ENCODE measurements at places on chromosomes 5 and 9.

DNA sequence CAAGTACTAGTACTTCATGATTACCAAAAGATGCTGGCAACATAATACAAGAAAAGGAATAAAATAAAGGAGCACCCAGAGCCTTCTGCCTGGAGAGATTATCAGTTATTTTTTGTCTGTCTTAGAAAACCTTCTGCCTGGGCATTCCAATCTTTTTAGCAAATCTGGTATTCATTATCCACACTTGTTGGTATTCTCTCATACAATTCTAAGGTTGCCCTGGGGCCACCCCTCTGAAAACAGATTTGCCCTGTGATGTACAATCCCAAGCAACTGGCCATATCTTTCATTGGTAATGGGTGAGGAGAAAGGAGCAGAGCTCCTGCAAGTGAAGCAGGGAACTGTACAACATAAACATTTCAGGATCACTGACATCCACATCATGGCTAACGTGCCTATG lies 47.8 kb downstream of the WDR41 start:
- no peak for DNase-seq

DNA sequence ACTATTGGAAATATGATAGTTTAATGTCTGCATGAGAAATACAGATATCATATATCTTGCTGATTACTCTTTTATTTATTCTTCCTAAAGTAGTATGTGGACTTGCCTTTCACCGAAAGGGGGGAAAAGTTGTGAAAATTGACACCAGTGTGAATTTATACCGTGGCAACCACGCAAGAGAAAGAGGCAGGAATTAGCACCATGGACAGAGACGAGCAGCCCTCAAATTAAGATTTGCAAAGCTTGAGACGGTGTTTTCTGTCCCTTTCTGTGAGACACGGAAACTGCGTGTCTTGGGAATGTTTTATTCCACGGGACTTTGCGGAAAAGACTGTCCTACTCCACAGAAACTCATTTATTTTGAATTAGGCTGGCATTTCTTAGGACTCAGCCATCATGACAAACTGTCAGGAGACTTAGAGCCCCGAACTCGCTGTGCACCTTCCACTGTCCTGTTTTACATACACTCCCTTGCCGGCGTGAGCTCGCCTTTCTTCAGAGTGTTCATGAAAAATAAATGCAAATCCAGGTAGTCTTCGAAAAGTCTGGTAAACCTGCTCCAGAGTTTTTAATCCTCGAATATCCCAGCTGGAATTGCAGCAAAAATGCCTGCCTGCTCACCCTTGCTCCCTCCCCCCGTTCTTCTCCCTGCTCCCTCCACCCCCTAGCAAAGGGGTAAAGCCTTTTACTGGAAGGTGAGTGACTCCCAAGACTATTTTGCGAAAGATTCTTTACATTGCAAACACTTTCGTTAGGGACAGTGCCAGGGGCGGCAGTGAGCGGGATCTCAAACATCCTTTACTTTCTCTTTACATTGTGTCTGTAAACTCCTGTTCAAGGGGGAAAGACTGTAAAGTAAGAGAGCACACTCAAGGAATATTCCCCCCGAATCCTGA lies 3.8 kb upstream of the ELAVL2 start:
- no peak for DNase-seq

- no peak for DNase-seq
These were observed 136.5 kb upstream of the PITX1 start for GRCh38 chr5:135170500-135170899.

DNA sequence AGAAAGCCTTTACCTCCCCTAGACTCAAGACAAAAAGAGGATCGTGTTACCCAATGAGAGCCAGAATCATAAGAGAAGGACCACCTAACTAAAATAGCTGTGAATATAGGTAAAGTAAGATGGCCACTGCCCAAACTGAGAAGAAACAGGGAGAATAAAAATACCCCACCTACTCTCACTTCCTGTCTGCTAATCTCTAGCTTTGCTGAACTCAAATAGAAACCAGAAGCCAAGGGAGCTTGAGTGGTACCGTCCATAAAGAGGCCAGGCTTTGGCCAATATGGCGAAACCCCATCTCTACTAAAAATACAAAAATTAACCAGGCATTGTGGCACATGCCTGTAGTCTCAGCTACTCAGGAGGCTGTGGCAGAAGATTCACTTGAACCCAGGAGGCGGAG lies 123.0 kb upstream of the FST start:
- no peak for DNase-seq

- no peak for DNase-seq
These were observed 7.9 kb downstream of the DMRT1 start for GRCh38 chr9:849431-849830.

GRCh38 chr5:38678076-38678475 lies 121.6 kb upstream of the LIFR start:
- DNase-seq, result no peak

GRCh38 chr9:21559402-21560280 lies 77.5 kb upstream of the IFNE start:
- DNase-seq, result no peak

DNA sequence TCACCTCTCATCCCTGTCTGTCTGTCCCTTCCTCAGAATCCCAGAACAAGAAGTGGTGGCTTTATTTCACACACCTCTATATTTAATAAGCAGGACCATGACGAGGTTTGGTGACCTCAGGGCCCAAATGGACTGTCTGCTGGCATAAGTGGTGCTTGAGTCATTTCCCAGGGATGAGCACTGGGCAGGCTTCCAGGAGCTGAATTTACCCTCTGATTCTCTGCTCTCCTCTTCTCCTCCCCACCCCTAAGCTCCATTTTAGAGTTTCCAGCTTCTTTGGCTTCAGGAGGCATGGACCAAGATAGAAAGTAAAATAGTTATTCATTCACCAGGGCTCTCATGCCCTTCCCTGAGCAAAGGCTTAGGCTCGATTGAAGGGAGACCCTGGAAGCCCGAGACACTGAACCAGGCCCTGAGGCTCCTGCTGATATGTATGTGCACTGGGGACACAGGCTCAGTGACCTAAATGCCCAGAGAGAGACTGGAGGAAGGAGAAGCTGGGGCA lies 69.1 kb downstream of the PPARGC1B start:
- DNase-seq, result peak; percentile 59

GRCh38 chr9:87336914-87337333 lies 160.7 kb upstream of the DAPK1 start:
- no peak for DNase-seq

GRCh38 chr9:121268851-121269641 lies 1.1 kb downstream of the GSN start:
- no peak for DNase-seq

- no peak for DNase-seq
These were observed 24.0 kb downstream of the TUT7 start for GRCh38 chr9:86330186-86330585.

GRCh38 chr9:135359764-135360163 lies 119.8 kb upstream of the PPP1R26 start:
- no peak for DNase-seq

DNA sequence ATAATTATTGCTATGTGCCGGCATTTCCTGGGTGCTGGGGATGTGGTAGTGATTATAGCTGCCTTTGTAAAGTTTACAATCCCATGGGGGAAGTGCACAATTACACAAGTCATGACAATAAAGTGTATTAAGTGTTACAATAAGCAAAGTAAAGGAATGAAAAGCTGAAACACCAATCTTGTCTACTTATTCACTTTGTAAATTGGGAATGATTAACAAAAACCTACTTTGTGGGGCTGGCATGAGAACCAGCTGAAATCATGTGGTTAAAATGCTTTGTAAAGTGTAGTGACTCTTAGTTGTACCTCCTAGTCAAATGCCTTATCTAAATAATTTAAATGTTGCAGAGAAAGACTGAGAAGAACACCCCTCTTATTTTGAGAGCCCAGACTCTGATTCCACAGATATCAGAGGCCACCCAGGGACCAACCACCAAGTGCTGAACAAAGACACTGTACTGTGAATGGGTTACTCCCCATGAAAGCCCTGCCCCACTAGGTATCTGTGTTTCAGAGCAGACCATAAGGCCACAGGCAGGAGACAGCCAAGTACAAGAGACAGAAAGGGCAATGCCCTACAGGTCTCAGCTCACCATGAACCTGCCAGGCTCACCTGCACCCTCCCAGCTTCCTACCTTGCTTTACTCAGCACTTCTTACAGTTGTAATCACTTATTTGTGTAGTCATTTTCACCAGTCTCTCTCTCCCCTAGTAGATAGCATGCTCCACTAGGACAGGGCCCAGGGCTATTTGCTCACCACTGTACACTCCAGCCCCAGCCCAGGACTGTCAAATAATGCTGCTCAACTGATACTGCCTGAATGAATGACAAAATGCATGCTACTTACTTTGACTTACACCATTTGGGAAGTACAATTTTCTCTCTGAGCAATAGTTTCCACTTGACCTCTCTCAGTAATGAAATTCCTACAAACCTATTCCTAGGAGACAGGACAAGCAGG lies 101.6 kb upstream of the APC start:
- DNase-seq, result no peak

DNA sequence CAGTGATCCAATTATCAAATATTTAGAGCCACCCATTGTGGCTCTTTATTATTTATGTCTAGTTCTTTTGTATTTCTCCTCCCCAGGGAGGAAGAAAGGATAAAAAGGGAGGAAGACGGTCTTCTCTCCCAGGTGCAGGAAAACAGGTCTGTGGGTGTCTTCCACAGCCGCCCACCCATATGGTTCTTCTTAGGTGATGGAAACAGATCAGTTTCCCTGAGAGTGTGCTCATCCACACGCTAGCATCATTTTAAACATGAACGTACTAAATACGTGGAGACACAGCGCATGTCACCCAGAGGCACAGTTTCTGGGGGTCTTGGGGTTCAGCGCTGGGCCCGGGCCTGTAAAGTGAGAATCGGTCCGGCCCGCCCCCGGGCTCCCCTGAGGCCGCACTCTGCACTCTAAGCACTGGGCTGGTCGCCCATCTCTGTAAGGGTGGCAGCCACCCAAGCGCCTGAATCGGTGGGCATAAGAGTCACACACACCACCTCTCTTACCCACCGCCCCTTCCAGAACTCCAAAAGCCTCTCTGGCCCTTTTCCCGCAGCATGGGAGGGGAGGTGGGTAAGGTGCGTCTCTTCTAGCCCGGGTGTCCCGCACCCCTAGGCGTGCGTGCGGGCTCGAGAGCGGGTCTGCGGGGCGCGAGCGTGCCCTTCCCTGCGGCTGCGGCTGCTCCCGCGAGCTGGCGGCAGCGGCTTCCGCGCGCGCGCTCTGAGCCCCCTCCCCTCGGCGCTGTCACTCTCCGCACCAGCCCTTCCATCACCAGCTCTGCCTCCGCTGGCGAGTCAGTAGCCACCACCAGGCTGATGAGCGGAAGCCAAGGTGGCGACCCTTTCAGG lies 1.3 kb downstream of the PTCH1 start:
- peak; percentile 7 for DNase-seq

GRCh38 chr5:142686210-142686734 lies 382 bp upstream of the FGF1 start:
- no peak for DNase-seq

GRCh38 chr5:57665146-57665936 lies 182.7 kb upstream of the ACTBL2 start:
- DNase-seq, result no peak

GRCh38 chr5:11197726-11198125 lies 436.7 kb upstream of the DAP start:
- DNase-seq, result no peak

DNA sequence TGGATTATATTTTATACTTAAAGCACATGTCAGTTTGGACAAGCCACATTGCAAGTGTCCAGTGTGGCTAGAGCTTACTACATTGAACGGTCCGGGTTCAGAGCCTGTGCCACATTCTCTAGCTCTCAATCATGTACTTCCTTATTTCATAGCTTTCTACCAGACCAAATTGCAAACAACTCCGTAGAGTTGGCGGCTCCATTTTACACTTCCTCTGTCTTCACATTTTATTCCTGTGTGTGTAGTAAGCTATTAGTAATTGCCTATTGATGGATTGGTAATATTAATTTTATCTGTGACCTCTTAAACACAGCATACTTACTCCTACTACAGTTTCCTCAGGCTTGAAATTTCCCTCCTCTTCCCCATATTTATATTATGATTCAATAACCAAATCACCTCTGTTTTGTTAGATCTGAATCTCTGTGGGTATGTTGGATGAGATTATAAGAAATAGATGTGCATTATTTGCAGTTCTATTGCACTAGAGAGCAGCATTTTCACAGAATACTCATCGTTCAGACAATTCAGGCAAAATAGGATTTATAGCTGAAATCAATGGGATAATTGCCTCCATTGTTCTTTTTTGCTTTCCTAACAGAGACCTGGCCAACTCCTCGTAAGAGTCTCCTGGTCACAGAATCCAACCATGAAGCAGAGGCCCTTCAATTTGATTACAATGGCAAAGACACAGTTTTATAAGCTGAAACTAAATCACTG lies 29.0 kb upstream of the C9orf72 start:
- DNase-seq, result no peak

- no peak for DNase-seq
These were observed 2.0 kb downstream of the LARP1 start for GRCh38 chr5:154756868-154757813.

GRCh38 chr9:124496075-124496449 lies 11.1 kb downstream of the NR5A1 start:
- DNase-seq, result no peak

DNA sequence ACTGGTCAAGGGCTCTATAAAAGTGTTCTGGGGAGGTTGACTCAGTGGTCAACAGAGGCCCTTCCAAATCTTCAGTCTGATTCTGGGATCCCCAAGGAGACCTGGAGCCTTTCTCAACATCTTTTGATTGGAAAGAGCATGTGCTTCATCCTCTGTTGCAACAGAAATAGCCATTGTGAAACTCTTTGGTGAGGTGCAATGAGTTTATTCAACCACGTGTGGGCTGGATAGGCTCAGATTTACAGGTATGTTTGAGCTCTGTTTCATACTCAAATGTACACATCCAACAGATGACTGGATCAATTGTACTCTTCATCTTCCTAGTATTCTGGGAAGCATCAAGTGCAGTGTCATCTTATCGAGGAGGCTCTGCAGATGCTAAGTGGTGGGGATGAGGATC lies 60.5 kb downstream of the CTSL start:
- DNase-seq, result no peak

GRCh38 chr5:15598294-15598902 lies 98.4 kb downstream of the FBXL7 start:
- peak; percentile 38 for DNase-seq

DNA sequence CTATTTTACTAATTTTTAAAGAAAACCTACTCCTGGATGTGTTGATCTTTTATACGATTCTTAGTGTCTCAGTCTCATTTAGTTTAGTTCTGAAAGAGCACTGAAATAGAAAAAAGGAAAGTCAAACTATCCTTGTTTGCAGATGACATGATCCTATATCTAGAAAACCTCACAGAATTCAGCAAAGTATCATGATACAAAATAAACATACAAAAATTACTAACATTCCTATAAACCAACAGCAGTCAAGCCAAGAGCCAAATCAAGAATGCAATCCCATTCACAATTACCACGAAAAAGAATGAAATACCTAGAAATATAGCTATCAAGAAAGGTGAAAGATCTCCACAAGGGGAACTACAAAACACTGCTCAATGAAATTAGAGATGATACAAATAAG lies 225.8 kb upstream of the CDH18 start:
- DNase-seq, result no peak

DNA sequence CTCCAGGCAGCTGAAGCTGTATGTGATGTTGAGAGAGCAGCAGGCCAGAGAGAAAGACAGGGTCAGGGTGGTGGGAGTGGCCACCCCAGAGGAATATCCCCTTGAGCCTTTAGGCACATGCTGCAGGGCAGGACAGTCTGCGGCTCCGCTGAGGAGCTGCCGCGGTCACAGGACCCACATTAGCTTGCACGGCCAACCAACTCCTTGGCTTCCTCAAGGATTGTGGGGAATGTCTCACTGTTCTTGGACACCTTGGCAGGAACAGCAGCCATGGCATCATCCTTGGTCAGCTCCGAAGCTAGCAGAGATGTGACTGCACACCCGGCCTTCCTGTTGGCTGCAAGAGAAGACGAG lies 27.8 kb downstream of the PCDHGC5 start:
- no peak for DNase-seq

GRCh38 chr5:95283761-95284571 lies 928 bp downstream of the MCTP1 start:
- peak; percentile 13 for DNase-seq
